ENCODE measurements at places on chromosomes 11 and 22. TPM values are rescaled to one million over a fixed set of nuclear protein-coding genes. Genes with fewer than 3 reads are reported as not detected.

DNA sequence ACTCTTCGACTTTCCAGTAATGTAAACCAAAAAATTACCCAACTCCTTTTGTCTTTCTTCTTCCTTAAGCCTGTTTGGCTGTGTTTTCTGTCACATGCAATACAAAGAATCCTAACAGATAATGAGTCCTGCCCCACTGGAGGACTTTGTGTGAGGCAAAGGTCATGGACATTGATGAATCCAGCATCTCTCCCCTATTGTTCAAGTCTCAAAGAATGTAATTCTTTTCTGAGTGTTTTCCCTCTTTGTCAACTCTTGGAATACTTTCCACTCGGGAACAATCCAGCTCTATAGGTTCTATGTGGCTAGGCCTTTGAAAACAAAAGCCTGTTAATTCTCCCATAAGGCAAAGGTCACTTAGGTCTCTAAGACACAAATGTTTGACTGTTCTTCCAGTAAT is 100.7 kb downstream of the FAR1 start:
- DNase-seq: no peak

DNA sequence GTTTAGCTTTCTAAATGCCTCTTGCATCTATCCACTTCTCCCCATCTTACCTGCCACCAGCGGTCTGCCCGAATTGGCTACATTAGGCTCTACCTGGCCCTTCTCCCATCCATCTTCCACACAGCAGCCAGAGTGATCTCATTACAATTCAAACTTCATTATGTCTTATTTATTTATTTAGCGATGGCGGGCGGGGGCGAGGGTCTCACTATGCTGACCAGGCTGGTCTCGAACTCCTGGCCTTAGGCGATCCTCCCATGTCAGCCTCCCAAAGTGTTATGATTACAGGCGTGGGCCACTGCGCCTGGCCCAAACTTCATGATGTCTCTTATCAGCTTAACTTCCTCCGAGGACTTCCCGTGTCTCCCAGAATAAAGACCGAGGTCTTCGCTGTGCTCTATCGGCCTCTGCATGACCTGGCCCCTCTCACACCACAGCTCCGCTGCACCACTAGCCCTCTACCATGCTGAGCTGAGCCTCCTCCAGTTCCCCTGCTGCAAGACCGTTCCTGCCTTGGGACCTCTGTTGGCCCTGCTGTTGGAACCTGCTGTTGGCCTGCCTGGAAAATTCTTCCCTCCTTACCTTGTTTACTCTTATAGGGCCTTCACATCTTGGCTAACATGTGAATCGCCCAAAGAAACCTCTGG is 870 bp upstream of the CTTN start:
- no peak for DNase-seq

DNA sequence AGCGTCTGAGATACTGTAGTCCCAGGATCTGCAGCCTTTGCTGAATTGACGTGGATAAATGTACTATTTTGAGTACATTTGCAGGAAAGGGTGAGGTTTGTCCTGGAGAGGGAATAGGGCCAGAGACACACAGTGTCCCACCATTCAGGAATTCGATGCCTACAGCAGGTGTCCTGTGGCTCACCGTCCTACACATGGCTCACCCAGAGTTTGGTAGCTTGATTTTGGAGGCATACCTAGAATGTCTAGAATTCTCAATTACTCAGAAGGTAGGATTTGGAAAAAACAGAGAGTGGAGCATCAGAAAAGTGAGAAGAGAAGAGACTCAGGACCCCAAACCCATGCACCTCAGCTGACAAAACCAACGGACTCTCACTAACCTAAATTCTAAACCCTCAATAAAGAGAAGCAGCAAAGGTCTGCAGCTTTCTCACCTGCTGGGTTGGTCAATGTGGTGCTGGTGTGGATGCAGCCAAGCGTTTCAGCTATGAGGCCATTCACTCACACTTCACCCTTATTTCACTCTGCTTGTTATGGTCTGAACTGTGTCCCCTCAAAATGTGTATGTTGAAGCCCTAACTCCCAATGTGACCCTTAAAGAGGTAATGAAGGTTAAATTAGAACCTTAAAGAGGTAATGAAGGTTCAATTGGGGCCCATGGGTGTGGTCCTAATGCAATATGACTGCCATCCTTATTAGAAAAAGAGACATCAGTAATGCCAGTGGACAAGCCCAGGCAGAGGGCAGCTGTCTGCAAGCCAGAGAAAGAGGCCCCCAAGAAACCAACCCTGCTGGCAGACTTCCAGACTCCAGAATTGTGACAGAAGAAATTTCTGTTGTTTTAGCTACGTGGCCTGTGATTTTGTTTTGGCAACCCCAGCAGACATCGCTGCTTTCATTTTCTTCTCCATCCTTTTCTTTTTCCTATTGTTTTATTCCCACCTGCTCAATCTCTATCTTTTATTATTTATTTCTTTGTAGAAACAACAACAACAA is 187.8 kb downstream of the SNX19 start:
- no peak for DNase-seq

GRCh38 chr22:39665229-39665628 is 94.7 kb downstream of the CACNA1I start:
- DNase-seq: no peak

DNA sequence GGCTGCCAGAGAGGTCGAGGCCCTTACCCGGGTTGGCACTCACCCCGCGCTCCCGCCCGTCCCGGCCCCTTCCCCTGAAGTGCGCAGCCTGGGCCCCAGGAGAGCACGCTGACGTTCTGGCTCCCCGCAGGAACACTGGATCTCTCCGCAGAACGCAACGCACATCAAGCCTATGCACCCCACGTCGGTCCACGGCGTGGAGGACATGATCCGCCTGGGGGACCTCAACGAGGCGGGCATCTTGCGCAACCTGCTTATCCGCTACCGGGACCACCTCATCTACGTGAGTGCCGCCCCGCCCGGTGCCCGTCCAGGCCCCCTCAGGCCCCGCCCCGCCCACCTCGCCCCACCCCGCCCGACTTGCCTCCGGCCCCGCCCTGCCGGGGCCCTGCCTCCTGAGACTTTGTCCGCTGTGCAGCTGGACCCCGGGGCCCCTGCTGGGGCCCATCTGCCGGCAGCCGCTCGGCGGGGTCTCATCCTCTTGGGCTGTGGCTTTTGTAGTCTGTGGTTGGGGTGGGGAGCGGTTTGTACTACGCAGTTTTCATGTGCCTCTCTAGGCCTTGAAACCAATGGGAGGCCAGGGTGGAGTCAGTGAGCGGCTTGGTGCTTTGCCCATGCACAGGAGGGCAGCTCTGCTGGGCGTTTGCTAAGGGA is 19.7 kb downstream of the MYO7A start:
- DNase-seq: peak; percentile 40

- no peak for DNase-seq
Measured at GRCh38 chr11:47889714-47890441, 41.7 kb upstream of the NUP160 start.

DNA sequence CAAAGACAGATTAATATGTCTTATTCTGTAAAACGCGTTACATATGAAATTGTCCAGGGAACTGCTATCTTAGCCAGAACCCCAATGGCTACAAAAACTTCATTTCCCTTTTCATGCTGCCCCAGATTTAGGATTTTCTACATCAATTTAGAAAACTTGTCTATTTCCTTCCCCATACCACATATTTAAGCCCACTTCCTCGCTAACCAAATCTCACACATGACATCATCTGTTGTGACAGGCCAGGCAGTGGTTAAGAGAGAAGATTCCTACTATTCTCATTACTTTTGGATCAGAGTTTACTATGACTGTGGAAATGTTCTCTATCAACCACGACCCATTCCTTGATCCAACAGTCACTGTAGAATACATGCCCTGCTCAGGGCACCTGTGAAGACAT is 15.9 kb downstream of the CCDC82 start:
- DNase-seq: no peak

GRCh38 chr11:71181566-71181965 is 70.8 kb downstream of the SHANK2 start:
- no peak for DNase-seq

DNA sequence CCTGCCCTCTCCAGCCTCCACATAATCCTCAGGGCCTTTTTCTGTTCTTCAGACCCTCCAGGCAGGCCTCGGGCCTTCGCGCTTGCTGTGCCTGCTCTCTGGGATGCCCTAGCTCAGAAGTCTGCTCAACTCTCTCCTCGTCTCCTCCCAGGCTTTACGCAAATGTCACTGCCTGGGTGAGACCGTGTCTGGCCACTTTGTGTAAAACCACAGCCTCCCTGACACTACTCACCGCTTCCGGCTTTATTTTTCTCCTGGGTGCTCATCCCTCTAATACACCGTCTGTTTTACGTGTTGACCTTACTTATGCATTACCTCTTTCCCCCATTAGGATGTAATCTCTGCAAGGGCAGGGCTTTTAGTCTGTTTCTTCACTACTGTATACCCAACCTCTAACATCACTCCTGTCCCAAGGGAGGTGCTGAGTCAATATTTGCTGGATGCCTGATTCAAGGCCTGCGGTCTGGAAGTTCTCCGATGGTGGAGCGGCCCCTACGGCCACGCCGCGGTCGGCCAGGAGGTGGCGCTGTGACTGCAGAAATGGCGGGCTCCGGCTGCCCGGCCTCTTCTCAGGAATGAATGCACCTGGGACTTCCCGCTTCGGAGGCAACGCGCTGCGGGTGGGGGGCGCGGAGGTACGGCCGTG is 58.2 kb upstream of the THY1 start:
- peak; percentile 56 for DNase-seq

GRCh38 chr11:8087756-8088155 is 6.7 kb downstream of the TUB start:
- DNase-seq: no peak

DNA sequence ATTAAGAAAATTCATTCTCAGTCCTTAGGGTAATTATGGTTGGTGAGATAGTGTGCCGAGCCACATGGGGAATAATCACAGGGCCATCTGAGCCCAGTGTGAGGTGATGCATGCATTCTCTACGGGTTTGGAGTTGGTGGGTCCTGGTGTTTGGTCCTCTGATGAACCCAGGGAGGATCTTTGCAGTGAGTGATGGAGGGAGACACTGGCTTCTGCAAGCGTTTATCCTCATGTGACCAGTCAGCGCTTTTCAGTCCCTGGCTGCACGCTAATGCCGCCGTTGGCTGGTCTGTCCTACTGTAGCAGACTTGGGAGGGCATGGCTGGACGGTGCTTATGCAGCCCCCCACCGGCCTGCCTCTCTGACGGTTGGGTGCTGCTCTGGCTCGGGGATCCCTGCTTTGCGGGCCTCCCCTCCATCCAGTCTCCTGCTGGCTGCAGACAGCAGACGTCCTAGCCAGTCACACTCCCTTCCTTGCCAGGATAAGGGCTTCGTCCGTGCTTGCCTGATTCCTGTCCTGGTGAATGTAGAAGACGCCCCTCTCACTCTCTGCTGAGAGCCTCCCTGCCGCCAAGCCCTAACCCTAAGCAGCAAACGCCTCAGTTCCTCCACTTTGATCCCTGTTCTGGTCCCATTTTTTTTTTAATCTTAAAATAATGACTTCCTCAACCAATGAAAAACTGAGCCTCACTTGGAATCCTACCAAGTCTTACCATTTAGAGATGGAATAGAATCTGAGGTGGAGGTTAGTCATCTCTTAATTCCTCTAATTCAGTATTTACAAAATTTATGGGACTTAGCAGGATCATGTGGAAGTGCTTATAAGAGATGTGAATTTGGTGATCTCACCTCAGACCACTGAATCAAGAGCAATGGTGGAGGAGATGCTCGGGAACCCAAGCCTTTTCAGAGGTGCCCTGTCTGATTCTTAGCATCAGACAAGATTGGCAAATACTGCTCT is 143.7 kb upstream of the SORL1-AS1 start:
- DNase-seq: no peak

GRCh38 chr11:43573233-43573632 is 107.3 kb upstream of the HSD17B12 start:
- DNase-seq: no peak

DNA sequence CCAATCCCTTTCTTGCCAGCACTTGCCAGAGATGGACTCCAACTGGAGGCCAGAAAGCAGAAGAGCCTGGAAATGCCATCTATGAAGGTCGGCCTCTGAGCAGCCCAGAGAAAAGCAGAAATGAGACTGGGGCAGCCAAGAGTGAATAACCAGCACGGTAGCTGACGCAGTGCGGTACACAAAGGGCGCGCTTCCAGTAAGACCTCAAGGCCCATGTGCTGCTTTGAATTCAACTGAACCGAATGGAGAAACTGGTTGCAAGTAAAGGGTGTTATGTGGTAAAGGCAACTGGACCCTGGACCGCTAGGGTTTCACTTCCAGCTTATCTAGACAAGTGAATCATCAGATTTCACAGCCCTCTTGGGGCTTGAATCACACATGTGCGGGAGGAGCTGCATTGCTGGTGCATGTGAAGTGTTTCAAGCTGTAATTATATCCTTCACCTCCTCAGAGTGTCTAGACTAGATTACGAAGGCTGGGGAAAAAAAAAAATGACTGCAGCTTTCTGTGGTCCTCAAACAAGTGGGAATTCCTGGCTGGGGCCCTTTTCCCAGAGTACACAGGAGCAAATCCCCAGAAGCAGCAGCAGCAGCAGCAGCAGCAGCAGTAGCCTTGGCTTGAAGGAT is 128.9 kb downstream of the CCDC34 start:
- no peak for DNase-seq

- DNase-seq: no peak
Measured at GRCh38 chr11:6442441-6442840, 1.7 kb upstream of the HPX start.

GRCh38 chr22:44667829-44668189 is 34.2 kb upstream of the PRR5 start:
- DNase-seq: no peak

- no peak for DNase-seq
Measured at GRCh38 chr11:118887206-118887605, 3.5 kb downstream of the CXCR5 start.

Gene SOX6
- polyA plus RNA-seq: 18.8 TPM

Gene BRSK2
- polyA plus RNA-seq: 0.59 TPM

Gene CCS
- 69.4 TPM for polyA plus RNA-seq

Gene CLCF1
- 11.1 TPM for polyA plus RNA-seq

Gene FOLR2
- 16.9 TPM for polyA plus RNA-seq

Gene OR51B5
- 1.3 TPM for polyA plus RNA-seq

Gene POTEH
- polyA plus RNA-seq: not detected

Gene C2CD3
- polyA plus RNA-seq: 27.8 TPM

Gene USP2
- polyA plus RNA-seq: 6.2 TPM

All from right lung (tissue), 10 donors.